OCI-LY7 (cell line): ENCODE measurements at places on chromosomes 13 and 19. TPM values are rescaled to one million over a fixed set of nuclear protein-coding genes. Genes with fewer than 3 reads are reported as not detected.

DNA sequence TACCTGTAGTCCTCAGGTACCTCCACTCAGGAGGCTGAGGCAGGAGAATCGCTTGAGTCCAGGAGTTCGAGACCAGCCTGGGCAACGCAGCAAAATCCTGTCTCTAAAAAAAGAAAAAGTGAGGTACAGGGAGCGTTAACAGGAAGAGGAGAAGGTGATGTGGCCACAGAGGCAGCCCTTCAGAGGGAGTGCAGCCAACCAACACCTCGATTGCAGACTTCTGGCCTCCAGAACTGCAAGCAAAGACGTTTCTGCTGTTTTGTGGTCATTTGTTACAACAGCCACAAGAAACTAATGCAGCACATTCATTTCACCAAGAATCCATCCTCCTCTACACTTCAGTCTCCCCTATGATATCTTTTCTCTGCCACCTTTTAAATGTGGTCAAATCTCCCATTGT lies 145.2 kb downstream of the USP12 start:
- DNase-seq: no peak

DNA sequence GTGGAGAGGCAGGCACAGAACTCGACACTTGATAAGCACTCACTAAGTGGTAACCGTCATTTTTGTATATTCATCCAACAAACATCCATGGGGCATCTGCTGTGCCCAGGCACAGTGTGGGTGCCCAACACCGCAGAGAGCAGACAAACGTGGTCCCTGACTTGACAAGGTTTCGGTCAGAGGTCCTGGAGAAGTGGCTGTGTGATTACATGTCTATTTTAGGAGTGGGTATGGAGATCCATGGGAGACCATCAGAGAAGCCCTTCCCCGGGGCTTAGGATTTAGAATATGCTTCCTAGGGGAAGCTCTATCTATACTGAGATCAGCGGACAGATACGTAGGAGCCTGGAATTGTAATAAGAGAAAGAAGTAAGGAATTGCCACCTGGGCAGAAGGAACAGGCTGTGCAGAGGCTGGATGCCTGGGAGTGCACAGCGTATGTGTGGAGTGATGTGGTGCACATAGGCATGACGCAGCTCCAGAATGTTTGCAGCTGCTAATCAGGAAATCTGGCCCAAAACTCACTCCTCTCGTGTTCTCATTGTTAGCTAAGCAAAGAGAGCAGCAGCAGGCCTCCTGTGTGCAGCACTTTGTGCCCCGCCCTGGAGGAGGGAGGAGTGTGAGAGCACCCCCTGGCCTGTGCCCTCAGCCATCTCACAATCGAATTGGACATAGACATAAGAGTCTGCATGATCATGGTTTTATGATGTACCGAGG lies 23.0 kb upstream of the IRS2 start:
- DNase-seq: no peak

GRCh38 chr13:101527130-101527529 lies 74.7 kb downstream of the ITGBL1 start:
- no peak for DNase-seq

GRCh38 chr19:43751466-43752220 lies 3.1 kb downstream of the SMG9 start:
- no peak for DNase-seq

DNA sequence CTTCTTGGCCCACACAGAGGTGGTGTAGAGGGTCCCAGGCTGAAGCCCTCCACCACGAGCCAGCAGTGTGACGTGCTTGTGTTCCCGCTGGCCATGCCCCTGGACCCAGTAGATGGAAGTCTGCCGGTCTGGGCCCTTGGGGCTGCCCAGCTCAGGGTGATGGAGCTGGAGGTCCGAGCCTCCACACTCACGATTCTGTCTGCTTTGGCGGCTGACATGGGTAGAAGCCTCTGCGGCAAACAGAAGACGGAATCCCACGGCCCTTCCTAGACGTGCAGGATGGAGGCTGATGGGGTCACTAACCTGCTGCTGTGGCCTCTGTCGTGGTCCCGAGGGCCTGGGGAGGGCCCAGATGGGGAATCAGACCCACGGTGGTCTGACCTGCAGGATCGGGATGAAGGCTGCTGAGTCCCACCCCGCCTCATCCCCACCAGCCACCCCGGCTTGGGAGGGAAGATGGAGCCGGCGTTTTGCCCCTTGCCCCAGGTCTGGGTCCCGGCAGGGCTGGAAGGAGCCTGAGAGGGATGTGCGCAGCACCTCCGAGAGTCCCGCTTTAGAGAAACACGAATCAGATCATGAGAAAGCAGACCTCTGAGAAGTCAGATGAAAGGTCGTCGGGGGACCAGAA lies 4.4 kb downstream of the TMEM86B start:
- no peak for DNase-seq

GRCh38 chr19:33823341-33823740 lies 26.7 kb downstream of the KCTD15 start:
- no peak for DNase-seq

- DNase-seq: no peak
Measured at GRCh38 chr13:110503037-110503901, 58.3 kb downstream of the RAB20 start.

Gene CGB8
- not detected in 2 replicates for total RNA-seq

Gene MYO1F
- 14.9 and 18.4 TPM in 2 replicates for total RNA-seq

Gene TMEM86B
- total RNA-seq: 13.7 and 13.8 TPM in 2 replicates
